Stimulated activated naive CD4-positive, alpha-beta T cell treated with Interleukin-2 at 50 U/mL for 16 hours (primary cell): ENCODE measurements at places on chromosomes 2 and 18.

DNA sequence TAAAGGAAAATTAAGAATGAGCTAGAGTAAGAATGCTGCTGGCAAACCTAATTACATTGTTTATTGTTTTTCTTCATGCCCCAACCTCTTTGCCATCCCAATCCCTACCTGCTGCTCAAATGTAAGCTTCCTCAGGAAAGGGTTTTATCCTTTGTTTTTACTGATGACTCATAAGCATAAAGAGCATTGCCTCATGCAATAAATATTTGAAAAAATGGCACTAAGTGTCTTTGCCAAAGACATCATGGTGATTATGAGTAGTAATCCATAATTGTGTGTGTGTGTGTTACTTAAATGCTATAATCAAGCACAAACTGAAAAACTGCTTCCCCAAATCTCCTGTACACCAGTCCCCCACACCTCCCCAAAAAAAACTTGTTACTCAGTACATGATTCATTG is 53.4 kb downstream of the DNER start:
- no peak for DNase-seq

DNA sequence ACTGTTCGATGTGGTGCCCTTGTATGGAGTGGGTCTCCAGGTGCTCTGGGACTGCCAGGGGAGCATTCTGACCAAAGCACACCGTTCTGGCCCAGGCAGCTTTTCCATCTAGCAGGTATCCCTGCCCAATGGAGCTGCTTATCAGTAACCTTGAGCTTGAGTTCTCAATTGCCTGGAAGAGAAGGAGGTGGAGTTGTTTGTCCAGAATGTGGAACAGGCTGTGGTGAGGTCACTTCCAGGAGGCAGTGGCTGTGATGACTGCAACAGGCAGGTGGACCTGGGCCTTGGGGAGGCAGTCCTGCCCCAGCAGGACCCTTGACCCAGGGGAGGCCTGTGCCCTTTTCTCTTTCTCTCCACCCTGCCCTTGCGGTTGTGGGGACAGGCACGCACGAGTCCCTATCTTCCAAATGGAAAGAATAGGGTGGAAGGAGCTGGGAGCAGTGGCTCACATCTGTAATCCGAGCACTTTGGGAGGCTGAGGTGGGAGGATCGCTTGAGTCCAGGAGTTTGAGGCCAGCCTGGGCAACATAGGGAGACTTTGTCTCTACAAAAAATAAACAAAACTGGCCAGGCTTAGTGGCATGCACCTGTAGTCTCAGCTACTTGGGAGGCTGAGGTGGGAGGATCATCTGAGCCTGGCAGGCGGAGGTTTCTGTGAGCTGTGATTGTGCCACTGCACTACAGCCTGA is 66.2 kb upstream of the MCFD2 start:
- no peak for DNase-seq

DNA sequence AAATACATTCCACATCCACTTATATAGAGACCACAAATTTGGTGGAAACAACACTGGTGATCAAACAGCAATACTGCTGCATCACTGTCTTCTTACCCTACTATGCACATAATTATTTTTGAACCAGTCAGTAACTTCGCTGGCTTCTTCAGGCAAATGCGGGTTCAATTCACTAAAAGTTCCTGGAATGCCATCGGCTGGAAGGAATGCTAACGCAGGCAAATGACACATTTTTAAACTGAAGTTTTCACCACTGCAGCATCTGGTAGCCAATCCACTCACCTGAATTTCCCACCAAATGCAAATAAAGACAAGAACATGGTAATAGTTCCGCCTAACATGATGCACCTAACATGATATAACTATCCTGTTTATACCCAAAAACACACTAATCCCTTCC is 10.0 kb upstream of the HDHD2 start:
- DNase-seq = no peak

DNA sequence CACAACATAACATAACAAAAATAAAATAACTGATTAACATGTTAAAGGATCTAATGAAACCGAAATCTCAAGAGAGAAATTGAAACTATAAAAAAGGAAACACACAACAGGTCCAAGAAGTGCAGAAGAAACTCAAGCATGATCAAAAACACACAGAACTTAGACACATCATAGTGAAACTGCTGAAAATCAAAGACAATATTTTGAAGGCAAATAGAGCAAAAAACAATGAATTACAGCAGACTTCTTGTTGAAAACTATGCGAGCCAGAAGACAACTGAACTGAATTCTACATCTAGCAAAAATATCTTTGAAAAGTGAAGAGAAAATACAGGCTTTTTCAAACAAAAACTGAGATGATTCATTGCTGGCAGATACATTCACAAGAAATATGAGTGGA is 61.3 kb downstream of the UGP2 start:
- DNase-seq = no peak

- no peak for DNase-seq
Measured at GRCh38 chr2:38178119-38178518, 102.2 kb upstream of the CYP1B1 start.

DNA sequence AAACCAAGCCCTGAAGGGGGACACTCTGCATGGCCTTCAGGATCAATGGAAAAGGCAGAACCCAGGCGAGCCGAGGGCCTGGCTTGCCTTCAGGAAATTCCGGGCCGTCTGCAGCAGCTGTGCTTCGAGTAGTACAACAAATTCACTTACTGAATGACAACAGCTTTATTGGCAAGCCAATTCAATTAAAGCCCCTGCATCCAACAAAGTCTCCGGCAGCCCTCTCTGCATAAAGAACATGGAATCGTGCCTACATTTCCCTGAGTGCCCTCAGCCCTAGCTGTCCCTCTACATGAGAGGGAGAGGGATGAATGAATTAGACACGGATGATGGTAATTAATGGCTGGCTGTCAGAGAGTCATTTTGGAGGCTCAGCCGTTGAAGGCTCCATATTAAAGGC is 189.0 kb downstream of the BCL11A start:
- no peak for DNase-seq

- no peak for DNase-seq
Measured at GRCh38 chr2:43810452-43810851, 28.2 kb downstream of the ABCG5 start.

- DNase-seq = no peak
Measured at GRCh38 chr2:2623939-2624338, 292.9 kb upstream of the MYT1L start.
